Esophagus squamous epithelium (tissue), 5 donors: ENCODE measurements at places on chromosomes 3 and 15.

DNA sequence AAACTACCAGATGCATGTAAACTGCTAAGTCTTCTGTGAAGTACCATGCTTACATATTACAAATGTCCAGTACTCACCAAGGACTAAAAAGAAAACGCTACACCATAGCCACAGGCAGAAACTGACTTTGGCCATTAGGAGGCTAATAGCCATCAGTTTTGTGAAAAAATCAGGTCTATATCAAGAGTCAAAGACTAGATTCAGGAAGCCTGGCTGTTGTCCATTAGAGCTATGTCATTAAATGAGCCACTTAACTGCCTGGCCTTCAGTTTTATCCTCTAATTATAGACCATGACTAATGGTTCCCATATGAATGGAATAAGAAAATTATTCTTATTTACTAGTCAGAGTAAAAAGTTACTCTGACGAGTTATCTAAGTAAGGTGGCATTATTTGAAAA, 144.1 kb downstream of the VPS13C start:
- H3K4me3 ChIP-seq: no peak overlapping the region
- DNase-seq: no peak
- no peaks in the 10 kb centered on the region for H3K36me3 ChIP-seq
- H3K27ac ChIP-seq: no peak overlapping the region

DNA sequence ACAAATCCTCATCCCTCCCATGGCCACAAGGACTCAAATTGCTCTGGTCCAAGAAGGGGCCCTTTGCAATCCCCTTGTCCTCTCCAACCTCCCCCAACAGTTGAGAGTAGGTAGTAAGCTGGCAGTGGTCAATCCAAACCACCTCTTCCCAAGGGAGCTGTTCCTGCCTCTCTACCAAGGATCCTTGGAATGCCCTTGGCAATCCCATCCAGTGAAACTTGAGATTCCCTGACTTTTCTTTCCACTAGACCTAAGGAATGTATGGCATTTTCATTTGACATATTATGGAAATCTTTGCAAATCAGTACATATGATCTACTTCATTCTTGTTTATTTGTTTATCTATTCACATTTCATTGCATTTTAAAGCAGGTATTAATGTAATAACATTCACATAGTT, 4.8 kb upstream of the RBP2 start:
- no peaks in the 10 kb centered on the region for H3K27me3 ChIP-seq
- no peak overlapping the region for H3K27ac ChIP-seq
- DNase-seq: no peak
- no peaks in the 10 kb centered on the region for H3K4me1 ChIP-seq

DNA sequence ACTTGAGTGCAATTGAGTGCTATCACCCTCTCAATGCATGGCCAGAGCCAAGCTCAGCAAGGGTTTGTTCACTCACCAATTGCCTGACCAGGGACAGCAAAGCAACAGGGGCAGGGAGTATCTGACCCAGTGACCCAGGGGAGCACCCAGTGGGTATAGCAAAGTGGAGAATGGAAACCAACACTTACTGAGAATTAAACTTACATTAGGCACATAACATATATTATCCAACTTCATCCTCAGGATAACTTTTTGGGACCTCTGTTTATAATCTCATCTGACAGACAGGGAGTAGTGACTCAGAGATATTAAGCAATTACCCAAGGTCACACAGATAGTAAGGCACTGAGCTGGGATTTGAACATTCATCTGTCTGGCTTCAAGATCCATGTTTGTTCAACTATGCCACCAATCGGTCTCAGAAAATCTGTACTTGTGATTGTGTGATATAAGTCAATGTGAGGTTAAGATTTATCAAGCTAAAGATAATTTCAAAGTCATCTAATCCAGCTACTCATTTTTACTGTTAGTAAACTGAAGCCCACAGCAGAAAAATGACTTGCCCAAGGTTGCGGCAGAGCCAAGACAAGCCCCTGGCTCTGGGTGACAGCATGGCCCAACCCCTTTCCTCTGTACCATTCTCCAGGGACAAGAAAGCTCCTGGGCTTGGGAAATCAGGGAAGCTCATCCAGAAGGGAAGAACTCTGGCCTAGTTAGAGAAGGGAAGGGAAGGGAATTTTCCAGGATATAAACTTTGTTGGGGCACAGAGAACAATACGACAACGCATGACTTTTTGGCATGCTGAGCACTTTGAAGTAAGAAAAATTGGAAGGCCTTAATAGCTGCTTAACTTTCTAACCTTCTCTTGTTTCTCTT, 138.0 kb upstream of the SMAD3 start:
- no peaks in the 10 kb centered on the region for H3K36me3 ChIP-seq
- H3K27ac ChIP-seq: no peak overlapping the region
- no peaks in the 10 kb centered on the region for H3K27me3 ChIP-seq
- DNase-seq: no peak
- peaks cover 11% of the 10 kb centered on the region for H3K4me1 ChIP-seq

DNA sequence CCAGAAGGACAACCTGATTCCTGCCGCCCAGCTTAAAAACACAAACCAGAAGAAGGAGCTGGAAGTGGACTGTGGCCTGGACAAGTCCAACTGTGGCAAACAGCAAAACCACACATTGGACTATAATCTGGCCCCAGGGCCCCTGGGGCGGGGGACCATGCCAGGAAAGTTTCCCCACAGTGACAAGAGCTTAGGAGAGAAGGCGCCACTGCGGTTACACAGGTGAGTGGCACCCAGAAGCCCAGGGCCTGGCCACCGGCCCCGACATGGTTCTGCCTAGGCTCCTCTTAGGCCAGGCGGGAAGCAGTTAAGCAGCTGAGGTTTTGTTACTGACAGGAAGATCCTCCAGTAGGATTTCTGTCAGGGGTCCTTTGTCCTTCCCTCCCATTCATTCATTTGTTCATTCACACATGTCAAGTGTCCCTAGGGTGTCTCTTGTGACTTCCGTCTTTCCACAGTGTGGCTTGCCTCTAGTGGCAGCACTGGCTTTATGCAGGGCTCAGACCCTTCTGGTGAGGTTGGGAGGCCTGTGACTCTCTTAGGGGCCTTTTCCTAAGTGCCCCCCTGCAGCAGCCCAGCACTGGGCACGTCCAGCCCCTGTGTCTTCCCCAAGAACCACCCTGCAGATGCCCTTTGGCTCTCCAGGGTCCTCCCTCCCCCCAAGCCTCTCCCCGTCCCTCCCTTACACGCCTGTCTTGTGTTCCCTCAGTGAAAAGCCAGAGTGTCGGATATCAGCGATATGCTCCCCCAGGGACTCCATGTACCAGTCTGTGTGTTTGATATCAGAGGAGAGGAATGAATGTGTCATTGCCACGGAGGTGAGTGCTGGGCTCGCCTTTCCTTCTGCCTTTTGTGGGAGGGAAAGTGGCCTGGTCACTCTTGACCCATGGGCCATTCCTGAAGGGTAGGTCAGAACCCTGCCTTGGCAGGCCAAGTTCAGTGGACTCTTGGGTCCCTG, 7.8 kb downstream of the DLL4 start:
- no peak for DNase-seq
- H3K27ac ChIP-seq: peak overlapping the region; percentile 19
- peaks cover 8% of the 10 kb centered on the region for H3K36me3 ChIP-seq
- H3K27me3 ChIP-seq: no peaks in the 10 kb centered on the region
- no peak overlapping the region for H3K4me3 ChIP-seq

DNA sequence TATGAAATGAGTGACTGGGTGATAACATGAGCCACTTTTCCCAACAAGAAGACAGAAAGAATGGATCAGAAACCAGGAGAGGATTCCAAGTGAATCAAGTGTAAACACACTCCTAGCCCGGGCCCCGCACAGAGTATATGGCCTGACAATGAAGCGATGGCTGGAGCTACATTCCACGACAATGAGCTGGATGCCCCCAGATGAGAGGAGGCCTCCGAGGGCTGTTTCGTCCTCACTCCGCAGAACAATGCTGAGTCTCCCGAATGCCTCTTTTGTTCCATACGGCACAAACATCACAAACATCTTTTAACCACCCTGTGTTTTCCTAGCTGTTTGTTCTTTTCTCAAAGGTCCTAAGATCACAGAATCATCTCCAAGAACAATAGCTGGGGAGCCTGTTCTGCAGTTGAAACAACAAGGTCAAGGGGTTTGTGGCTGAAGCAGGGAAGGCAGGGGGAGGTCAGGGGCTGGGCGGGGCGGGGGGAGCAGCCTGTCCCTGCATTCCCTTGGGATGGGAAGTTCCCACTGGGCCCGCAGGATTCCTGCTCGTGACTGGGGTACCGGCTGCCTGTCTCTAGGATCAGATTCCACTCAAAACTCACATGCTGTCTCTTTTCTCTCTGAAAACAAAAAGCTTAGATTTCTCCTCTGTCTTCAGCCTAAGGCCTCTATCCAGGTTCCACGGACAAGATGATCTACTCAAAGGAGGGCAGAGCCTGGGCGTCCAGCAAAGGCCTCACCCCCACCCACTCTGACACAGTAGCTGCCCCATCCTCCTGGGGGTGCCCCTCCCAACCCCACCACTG, 151.3 kb downstream of the XXYLT1 start:
- no peak overlapping the region for H3K4me3 ChIP-seq
- H3K27ac ChIP-seq: peak overlapping the region; percentile 75
- H3K36me3 ChIP-seq: no peaks in the 10 kb centered on the region
- H3K27me3 ChIP-seq: no peaks in the 10 kb centered on the region

- no peaks in the 10 kb centered on the region for H3K4me1 ChIP-seq
- DNase-seq: no peak
- H3K4me3 ChIP-seq: no peak overlapping the region
- H3K27me3 ChIP-seq: no peaks in the 10 kb centered on the region
- no peak overlapping the region for H3K27ac ChIP-seq
- H3K36me3 ChIP-seq: no peaks in the 10 kb centered on the region
Measured at GRCh38 chr3:143334231-143334630, 214.7 kb downstream of the CHST2 start.

DNA sequence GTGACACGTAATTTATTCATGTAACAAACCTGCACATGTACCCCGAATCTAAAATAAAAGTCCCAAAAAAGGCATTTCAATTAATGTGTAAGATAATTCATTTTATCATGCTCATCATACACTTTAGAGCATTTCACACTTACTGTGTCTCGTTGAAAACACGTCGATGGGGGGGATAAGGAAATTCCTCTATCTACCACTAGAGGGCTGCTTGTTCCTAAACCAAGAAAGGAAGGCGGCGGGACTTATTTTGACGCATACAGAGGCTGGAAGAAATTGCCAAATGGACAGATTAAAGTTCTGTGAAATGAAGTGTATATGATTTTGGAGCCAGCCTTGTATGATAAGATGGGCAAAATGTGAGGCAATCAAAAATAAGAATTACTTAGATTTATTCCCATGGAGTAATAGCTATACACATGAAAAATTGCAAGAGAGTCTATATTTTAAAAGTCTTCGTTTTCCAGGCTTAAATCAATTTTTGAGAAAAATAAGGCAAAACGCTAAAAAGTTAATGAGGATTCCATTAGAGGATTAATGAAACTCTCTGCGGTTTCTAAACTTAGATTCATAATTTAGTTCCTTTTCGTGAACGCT, 346.8 kb downstream of the CNTN3 start:
- no peaks in the 10 kb centered on the region for H3K4me1 ChIP-seq
- no peak overlapping the region for H3K4me3 ChIP-seq
- no peak overlapping the region for H3K27ac ChIP-seq
- H3K36me3 ChIP-seq: no peaks in the 10 kb centered on the region
- no peak for DNase-seq

DNA sequence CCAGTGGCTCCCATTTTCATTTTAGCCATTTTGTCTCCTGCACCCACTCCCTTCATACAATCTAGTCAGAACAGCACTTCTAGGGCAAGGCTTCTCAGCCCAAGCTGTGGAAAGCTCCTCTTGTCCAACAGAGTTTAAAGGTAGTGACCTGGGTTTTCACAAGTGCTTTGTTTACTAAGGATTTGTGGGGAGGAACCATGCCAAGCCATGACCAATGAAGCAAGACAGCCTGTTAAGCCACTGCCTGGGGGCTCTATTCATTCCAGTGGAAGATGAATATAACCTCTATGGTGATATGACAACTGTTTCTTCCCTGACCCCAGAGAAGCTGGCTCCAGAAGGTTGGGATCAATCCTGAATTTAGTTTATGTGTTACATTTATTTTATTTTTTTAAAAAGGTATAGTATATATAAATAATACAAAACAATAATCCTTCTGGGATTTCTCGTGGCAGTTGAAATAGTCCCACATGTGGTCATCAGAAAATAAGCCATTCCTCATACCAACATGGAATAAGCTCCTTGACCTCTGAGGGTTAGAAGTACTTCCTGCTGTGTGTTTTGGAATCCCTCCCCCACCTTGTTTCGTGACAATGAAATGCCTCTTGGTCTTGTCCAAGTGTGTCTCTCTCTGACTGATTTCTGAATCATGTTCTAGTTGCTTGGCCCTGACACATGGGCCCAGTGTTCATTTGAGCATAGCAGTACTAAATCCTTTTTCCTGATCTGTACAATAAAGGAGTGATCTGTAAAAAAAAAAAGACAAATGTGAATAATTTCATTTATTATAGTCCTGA, 13.3 kb upstream of the THUMPD3 start:
- DNase-seq: no peak
- H3K27me3 ChIP-seq: no peaks in the 10 kb centered on the region
- H3K36me3 ChIP-seq: no peaks in the 10 kb centered on the region
- peaks cover 27% of the 10 kb centered on the region for H3K4me1 ChIP-seq

DNA sequence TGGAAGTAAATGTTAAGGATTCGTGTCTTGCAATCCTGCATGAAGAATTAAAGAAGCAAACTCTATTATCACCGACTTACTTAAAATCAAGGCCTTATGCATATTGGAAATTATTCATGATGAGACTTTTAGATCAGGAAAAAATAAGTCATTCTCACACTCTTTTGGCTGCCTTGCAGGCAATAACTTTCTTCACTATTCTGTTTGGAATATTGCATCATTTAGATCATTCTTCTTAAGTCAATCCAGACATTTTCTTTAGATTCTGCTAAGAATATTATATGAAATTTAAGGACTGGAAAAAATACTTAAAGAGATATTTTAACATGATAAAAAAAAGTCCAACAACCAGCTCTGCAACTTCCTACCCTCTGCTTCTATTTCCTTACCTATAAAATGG, 245.4 kb downstream of the LRRN1 start:
- H3K27me3 ChIP-seq: no peaks in the 10 kb centered on the region
- no peaks in the 10 kb centered on the region for H3K4me1 ChIP-seq
- H3K27ac ChIP-seq: no peak overlapping the region
- no peaks in the 10 kb centered on the region for H3K36me3 ChIP-seq
- no peak for DNase-seq

- no peak for DNase-seq
- H3K27me3 ChIP-seq: no peaks in the 10 kb centered on the region
- peak overlapping the region; percentile 50 for H3K27ac ChIP-seq
- H3K4me3 ChIP-seq: no peak overlapping the region
Measured at GRCh38 chr3:186630950-186631641, 9.1 kb upstream of the FETUB start.

DNA sequence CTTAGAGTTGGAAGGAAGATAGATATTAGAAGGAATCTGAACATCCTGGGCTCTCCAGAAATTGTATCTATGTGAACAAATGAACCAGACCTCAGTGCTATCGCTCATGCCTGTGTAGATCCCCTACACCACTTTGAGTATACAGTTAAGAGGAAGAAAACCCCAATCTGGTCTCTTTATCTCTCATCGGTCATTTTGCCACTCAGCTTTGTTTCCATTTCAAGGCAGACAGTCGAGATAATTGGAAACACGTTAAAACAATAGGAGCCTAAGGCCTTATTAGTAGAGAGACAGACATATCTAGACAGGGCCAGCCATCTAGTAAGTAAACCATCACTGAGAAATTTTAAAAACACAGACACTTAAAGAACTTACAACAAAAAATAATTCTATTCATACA, 101.6 kb downstream of the MYLK start:
- no peaks in the 10 kb centered on the region for H3K36me3 ChIP-seq
- no peak for DNase-seq
- no peaks in the 10 kb centered on the region for H3K4me1 ChIP-seq
- no peaks in the 10 kb centered on the region for H3K27me3 ChIP-seq
- no peak overlapping the region for H3K27ac ChIP-seq
- H3K4me3 ChIP-seq: no peak overlapping the region
